ENCODE measurements at places on chromosomes 6 and 20.

DNA sequence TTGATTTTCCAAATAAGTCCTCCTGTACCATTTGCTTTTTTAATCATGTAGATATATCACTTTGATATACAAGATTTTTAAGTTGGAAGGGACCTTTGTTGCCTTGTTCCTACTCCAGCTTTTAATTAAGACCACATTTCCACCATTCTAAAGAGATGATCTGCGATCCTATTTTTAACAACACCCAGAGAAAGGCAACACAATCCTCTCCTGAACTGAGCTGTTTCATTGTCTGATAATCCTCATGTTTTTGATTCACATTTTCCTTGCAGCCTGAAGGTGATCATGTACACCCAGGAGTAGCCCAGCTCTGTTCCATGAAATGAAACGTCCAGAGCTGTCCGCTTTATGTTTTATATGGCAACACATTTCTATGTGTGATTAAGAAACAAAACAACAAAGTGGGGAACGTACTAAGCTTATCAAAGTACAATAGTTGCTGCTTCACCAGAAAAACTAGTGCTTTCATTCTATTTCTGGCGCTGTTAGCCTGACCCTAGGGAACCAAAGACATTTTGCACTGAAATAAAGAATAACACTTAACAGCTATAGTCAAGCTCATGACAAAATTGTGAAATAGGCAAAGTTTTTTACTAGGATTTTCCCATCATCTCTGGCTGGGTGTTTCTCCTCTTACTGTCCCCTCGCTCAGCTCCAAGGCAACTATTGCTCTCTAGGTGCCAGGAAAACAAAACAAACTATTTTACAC, 22.6 kb upstream of the TRAF3IP2 start:
- DNase-seq = no peak

- peak; percentile 49 for DNase-seq
Measured at GRCh38 chr20:54103067-54103761, 32.8 kb upstream of the BCAS1 start.

- no peak for DNase-seq
Measured at GRCh38 chr6:13427316-13427715, 60.1 kb downstream of the GFOD1 start.

GRCh38 chr6:142400495-142400894, 98.7 kb downstream of the ADGRG6 start:
- DNase-seq = no peak

DNA sequence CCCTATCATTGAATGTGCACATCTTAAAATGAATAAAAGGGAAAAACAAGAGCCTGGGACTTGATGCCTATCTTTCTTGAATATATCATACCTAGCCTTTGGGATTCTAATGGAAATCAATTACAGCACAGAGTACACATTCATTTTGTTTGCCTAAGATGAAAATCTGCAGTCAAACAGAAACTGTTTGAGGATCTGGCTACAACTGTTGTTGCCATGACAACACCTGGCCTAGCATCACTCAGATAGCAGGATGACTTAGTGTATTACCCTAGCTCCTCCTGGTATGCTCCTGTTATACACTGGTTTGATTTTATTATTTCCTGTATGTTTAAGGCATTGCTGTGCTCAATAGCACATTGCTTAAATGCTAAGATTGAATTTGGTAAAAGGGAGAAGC, 71.5 kb upstream of the LAMP5 start:
- no peak for DNase-seq

DNA sequence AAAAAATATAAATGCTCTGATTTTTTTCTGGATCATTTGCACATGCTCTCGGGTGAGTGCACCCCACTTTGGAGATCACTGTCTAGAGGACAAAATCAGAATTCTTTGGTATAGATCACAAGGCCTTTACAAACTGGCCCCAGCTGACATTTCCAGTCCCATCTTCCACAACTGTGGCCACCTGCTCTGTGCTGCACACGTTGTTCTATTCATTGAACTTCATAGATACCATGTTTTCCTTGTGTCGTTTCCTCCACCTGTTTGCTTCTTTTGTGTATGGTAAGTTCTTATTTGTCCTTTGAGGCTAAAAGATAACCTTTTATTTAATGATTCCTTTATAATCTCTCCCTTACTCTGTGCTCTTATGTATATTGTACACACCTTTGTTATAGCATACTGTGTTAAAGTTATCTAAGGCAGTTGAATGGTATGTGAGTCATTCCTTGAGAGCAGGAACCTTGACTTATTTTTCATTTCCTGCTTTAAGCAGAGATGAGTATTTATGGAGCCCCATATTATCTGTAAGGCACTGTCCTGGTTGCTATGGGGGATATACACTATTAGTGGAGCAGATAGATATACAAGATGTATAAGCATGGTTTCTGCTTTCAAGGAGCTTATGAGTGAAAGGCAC, 12.0 kb upstream of the SLC17A5 start:
- no peak for DNase-seq

- no peak for DNase-seq
Measured at GRCh38 chr6:72916298-72916697, 294.4 kb downstream of the KCNQ5 start.

- DNase-seq = no peak
Measured at GRCh38 chr6:4128748-4129147, 6.6 kb downstream of the ECI2 start.

DNA sequence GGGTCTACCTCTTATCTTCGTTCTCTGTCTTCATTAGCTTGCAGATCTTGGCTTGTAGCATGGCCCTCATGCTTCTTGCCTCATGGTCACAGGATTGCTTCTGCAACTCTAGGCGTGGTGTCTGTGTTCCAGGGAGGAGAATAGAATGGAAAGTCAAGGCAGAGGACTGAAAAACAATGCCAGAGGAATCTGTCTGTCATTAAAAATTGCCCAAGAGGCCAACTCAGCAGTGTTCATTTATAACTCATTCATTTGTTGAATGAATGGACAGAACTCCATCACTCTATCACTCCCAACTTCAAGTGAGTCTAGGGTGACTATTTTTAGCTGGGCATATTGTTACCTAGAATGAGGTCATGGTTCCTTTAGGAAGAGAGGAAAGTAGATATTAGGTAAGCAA, 179.6 kb downstream of the UST start:
- no peak for DNase-seq

GRCh38 chr20:50224052-50224451, 33.4 kb downstream of the CEBPB start:
- no peak for DNase-seq

DNA sequence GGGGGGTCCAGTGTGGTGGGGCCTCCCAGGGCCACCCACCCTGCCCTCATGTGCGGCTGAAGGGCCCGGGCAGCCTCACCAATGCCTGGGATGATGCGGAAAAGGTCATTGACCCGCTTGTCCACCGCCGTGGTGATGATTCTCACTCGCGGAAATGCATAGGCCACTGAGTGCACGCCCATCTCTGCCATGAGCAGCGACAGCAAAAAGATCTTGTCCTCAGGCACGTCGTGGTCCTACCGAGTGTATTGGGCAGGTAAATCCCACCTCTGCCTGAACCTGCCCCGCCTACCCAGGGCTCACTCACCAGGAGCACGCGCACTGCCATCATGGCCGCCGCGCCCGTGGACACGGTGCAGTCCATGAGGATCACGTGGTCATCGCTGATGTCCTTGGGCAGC, 16.1 kb downstream of the UCKL1 start:
- no peak for DNase-seq

GRCh38 chr6:50847890-50848594, 29.4 kb downstream of the TFAP2B start:
- DNase-seq = no peak

DNA sequence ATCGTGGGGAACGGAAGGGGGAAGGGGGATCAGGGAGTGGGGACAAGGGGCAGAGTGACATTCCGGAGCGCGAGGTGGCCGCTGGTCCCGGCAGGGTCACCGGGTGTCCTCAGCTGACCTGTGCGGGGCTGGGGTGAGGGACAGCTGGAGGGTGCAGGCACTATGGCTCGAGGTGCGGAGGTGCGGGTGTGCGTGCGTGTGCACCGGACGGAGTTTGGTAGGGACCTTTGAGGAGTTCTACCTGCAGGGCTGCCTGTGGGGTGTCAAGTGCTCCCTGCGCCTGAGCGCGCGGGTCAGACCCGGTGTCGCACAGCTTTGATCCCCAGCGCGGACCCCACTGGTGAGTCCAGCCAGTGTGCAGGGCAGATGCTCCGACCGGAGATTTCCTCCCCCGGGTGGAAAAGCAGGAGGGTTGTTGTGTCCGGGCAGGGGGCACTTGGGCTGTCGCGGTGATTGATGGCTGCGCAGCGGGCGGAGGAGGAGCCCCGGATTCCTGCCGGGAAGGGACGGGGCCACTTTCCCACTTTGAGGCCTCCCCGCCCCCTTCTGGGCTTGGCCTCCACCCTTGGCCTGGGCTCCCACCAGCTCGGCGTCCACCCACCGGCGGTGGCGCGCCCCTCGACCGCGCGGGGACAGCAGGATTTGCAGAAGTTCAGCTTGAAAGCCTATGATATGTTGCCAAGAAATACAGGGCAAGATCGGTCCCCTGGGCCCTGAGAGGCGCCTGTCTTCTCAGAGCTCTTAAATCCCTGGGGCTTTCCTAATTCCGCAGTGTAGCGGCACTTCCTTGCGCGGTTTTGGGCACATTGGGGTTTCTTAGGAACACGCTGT, 658 bp downstream of the RIN2 start:
- DNase-seq = no peak

GRCh38 chr6:43849844-43850243, 79.8 kb downstream of the VEGFA start:
- no peak for DNase-seq

DNA sequence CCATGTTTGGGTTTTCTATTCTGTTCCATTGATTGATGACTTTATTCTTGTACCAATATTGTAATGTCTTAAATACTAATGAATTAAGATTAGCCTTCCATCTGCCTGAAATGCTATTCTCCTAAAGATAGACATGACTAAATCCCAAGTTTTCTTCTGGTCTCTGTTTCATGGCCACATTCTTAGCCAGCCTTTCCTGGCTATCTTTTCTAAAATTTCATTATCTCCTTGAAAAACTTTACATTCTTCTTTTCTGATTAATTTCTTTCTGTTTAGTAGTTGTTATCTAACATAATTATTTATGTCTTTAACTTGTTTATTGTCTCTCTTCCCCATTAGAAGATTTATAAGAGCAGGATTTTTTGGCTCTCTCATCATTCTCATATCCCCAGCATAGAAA, 4.4 kb upstream of the PRIM2 start:
- DNase-seq = no peak

DNA sequence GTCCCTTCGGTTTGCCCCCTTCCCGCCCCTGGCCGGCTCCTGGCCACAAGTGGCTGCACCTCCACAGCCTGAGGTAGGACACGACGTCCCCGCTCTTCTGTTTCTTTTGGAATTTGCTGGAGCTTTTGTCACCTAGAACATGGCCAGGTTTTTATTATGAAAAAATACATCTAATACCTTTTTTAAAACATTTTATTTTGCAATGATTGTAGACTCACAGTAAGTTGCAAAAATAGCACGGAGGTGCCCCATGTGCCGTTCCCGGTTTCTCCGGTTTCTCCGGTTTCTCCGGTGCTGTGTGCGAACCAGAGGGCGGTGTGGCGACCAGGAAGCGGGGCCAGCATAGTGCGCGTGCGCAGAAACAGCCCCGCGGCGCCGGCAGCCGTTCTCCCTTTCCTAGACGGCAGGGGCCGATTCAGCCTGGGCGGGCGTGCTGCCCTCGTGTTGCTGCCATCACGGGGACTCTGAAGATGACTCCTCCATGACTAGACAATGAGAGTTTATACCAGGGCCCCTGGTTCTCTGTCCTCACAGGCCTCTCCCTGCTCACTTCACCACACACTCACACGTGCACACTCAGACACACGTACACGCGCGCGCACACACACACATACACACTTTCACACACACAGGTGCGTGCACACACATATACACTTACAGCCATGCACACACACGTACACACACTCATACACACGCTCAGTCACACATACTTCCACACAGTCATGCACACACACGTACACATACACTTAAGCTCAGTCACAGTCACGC, 102.1 kb downstream of the TMEM242 start:
- DNase-seq = peak; percentile 76

GRCh38 chr6:72418495-72418894, 203.4 kb upstream of the KCNQ5 start:
- no peak for DNase-seq

GRCh38 chr6:158371261-158371660, 59.0 kb downstream of the TULP4 start:
- no peak for DNase-seq

DNA sequence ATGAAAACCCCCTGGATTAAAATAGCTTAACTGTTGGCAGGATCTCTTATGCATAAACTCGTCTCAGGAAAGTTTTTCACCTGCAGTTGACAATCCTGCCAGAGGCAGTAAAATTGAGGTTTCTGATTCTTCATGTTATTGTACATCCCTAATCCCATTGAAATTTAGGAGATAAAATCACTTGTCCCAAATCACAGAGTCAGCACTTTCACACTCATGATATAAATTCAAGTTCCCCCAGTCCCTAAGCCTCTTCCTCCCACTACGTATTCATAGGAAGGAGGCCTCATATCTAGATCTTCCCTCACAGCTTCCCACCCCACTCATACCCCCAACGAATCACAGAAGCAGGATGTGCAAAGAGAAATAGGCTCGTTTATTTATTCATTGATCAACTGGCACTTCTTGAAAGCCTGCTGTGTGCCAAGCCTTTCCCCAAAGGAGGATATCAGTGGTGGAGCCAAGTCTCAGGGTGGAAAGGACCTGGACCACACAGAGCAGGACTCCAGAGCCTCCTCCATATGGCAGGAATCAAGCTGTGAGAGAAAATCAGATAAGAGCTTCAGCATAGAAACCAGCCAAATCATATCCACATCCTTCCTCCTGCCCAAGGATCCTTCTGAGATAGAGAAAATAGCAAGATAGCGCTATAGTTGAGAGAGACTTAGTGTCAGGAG, 2.3 kb downstream of the SLPI start:
- DNase-seq = no peak

DNA sequence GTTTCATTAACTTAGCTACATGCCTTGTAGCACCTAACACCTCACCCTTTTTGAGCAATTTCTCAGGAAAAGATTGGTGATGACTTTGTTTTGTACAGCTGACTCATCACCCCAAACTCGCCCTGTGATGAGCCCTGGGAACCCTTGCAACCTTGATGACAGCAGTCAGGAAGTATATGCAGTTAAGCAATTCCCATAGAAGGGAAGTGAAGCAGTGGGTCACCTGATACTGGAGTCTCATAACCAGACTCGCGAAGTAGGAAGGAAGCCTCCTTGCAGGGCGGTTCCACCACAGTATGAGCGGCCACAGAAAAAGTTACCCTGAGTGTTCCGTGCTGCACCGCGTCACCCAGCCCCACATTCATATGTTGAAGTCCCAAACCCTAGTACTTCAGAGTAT, 82.0 kb upstream of the EDN1 start:
- DNase-seq = no peak

- no peak for DNase-seq
Measured at GRCh38 chr6:150048099-150048498, 20.8 kb downstream of the ULBP3 start.

DNA sequence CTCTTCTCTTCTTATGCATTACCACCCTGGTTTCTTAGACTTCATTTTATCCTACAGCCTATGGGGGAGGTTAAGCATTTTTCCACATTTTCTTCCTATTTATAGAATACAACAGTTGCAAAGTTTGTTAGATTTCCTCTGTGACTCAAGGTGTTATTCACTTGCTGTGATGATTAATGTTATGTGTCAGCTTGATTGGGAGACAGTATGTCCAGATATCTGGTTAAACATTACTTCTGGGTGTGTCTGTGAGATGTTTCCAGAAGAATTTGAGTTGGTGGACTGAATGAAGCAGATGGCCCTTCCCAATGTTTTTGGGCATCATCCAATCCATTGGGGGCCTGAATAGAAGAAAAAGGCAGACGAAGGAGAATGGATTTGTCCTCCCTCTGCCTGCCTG, 131.3 kb downstream of the C6orf118 start:
- DNase-seq = no peak

- no peak for DNase-seq
Measured at GRCh38 chr6:107244082-107244741, 128.9 kb upstream of the BEND3 start.

GRCh38 chr6:8785223-8785622, 349.9 kb upstream of the SLC35B3 start:
- no peak for DNase-seq
